Fibroblast of lung (primary cell): ENCODE measurements at places on chromosomes 5 and 9.

- DNase-seq, result peak; percentile 98
Observed at GRCh38 chr9:21576331-21577189, 94.4 kb upstream of the IFNE start.

DNA sequence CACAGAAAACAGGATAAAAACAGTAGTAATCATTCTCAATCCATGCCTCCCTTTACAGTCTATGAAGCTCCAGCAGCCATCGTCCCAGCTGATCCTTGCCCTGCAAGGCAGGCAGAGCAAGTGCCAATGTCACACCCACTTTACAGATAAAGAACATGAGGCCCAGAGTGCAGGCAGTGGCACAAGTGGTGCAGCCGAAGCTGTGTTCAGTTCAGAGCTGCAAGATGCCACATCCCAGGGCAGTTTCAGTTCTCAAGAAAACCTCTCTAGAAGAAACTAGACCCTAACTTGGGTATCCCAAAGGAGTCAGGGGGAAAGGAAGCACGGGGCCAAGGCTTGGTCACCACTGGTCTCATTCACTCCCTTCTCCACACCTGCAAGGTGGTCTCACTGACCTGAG lies 34.6 kb upstream of the CPLX2 start:
- no peak for DNase-seq

DNA sequence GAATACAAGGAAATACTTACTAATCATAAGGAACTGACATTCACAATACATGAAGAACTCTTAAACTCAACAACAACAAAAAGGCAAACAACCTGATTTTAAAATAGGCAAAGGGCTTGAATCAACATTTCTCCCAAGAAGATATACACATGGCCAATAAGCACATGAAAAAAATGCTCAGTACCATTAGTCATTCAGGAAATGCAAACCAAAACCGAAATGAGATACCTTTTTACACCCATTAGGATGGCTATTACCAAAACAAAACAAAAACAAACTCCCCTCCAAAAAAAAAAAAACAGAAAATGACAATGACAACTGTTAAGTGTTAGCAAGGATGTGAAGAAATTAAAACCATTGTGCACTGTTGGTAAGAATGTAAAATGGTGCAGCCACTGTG lies 104.1 kb upstream of the ZNF462 start:
- no peak for DNase-seq

DNA sequence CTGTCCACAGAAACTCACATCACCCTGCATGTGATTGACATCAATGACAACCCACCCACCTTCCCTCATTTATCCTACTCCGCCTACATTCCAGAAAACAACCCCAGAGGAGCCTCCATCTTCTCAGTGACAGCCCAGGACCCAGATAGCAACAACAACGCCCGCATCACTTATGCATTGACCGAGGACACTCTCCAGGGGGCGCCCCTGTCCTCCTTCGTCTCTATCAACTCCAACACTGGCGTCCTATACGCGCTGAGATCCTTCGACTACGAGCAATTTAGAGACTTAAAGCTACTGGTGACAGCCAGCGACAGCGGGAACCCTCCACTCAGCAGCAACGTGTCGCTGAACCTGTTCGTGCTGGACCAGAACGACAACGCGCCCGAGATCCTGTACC lies 1.7 kb downstream of the PCDHGA3 start:
- no peak for DNase-seq

- DNase-seq, result no peak
Observed at GRCh38 chr9:113888336-113888735, 12.2 kb downstream of the ZNF618 start.

DNA sequence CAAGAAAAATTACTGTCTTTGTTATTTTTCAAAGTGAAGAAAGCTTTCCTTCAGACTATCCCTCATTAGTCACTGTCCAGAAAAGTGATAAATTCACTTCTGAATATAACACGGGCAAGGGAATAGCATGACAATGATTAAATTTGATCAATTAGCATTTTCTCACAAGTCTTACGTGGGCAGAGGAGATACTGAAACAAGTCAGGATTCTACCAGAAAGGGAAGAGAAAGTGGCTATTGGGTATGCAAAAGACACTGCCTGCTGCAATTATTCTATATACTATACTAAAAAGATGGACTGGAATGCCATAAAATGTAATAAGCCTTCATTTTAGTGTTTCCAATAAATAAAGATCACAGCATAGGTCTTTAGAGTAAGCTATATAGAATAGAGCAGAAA lies 7.4 kb downstream of the COX7C start:
- DNase-seq, result no peak

GRCh38 chr5:181138258-181138657 lies 7.3 kb upstream of the OR2V1 start:
- no peak for DNase-seq

GRCh38 chr9:26243726-26244125 lies 565.5 kb upstream of the TUSC1 start:
- DNase-seq, result peak; percentile 58

GRCh38 chr9:120284821-120285220 lies 295.1 kb downstream of the CDK5RAP2 start:
- DNase-seq, result peak; percentile 8

GRCh38 chr5:76457674-76458485 lies 54.8 kb downstream of the IQGAP2 start:
- peak; percentile 19 for DNase-seq

DNA sequence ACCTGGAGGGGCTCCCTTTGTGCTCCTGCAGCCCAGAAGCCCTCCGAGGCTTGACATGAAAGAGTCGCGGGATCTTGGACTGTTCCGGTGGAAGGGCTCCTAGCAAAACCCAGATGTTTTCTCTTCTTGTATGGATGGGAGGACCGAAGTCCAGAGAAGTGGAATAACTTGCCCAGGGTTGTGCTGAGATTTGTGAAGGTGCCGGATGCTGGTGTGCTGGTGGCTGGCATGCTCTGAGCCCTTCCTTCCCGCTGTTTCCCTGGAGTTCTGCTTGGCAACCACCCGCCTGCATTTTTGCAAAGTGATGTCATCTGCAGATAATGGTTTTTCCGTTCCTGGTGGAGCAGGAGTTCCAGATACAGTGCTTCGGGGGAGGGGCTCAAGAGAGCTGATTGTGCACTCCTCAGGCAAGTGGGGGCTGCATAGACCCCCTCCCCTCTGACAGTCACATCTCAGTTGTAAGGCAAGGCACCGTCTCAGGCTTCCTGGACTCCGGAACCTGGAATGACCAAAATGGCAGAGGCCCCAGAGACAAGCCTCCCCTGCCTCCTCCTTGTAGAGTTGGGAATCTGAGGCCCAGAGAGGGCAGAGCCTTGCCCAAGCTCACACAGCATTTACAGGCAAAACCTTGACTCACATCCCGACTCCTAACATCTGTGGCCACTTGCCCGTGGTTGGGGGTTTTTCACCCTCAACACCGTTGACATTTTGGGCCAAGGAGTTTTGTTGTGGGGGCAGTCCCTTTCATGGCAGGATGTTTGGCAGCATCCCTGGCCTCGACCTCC lies 157.0 kb downstream of the RGS3 start:
- peak; percentile 83 for DNase-seq

- DNase-seq, result no peak
Observed at GRCh38 chr5:95424016-95424415, 32.9 kb downstream of the FAM81B start.

DNA sequence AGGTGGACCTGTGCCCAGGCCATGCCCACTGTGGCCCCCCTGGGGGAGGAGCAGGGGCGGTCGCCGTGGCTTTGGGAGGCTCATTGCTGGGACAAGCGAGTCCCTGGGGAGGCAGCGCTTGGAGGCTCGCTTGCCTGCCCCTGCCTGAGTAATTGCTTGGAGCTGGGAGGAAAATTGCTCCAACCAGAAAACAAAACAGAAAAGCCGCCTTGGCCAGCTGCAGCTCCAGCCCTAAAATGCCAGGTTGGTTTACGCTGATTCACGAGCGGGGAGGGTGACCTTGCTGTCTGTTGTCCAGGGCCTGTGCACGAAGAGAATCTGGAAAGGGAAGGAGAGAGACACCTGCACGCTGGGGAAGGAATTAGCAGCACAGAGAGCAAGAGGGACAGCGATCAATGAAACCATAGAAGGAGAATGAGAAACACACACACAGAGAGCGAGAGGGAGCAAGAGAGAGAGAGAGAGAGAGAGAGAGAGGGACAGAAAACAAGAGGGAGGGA lies 25.3 kb downstream of the NTNG2 start:
- no peak for DNase-seq

DNA sequence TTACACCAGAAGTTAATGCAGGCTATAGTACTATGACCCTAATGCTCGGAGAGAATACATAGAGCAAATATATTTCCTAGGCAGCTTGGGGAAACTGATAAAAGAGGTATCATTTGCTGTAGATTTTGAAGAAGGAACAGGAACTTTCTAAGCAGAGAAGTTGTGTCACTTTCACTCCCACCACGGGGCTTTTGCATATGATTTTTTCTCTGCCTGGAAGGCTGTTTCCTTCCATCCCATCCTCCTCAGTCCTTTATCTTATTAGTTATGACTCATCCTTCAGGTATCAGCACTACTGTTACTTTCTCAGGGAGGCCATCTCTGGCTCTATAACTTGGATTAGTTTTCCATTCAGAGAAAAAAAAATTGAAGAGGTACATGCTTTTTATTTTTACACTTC lies 2006.1 kb upstream of the WWC1 start:
- DNase-seq, result no peak

GRCh38 chr9:125655691-125656410 lies 51.2 kb downstream of the MAPKAP1 start:
- no peak for DNase-seq

DNA sequence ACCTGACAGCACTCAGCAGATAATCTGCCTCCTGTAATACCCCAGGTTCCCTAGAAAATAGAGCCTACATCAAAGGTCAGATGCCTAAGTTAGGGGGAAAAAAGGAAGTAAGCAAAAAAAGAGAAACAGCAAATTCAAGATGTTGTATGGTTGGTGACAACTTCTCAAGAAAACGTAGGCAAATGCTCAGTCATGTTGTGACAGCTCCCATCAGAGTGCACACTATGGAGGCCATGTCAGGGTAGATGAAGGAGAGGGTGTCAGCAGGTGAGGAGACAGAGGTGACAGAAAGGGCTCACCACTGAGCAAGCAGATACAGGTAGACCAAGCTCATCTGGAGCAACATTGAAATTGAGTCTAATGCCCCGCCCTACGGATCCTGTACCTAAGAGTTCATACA lies 356.8 kb upstream of the BRINP1 start:
- DNase-seq, result no peak

GRCh38 chr9:4642351-4642750 lies 19.7 kb upstream of the PLPP6 start:
- no peak for DNase-seq

DNA sequence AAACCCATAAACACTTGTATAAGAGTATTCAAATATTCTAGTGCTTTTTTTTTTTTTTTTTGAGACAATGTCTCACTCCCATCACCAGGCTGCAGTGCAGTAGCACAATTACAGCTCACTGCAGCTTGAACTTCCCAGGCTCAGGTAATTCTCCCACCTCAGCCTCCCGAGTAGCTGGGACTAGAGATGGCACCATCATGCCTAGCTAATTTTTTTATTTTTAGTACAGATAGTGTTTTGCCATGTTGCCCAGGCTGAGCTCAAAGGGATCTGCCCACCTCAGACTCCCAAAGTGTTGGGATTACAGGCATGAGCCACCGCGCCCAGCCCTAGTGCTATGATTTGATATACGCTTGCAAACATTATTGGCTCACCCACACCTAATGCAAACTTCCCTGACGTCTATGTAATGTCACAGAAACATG lies 11.8 kb downstream of the IL6ST start:
- no peak for DNase-seq

GRCh38 chr9:98255061-98255577 lies 330 bp downstream of the TBC1D2 start:
- DNase-seq, result peak; percentile 63

DNA sequence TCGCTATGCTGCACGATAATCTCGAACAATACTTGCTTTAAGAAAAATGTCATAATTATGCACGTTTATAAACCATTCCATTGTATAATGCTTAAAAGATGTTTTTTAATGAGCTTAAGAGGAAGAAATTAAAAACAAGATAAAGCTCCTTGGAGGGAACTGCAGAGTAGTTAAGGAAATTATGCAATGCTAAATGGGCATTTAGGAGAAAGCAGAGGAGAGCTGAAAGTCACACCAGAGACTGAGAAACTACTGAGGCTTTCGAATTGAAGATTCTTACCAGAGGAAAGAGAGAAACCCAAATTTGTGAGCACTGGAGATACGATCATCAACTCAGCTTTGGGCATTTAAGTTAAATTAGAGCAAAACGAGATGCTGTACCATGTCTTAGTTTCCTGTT lies 119.4 kb downstream of the CDH10 start:
- no peak for DNase-seq

- no peak for DNase-seq
Observed at GRCh38 chr5:116371431-116371830, 203.2 kb downstream of the SEMA6A start.

GRCh38 chr5:38752622-38753021 lies 93.2 kb upstream of the OSMR start:
- no peak for DNase-seq

GRCh38 chr5:156647034-156647451 lies 203.1 kb upstream of the PPP1R2B start:
- DNase-seq, result no peak

DNA sequence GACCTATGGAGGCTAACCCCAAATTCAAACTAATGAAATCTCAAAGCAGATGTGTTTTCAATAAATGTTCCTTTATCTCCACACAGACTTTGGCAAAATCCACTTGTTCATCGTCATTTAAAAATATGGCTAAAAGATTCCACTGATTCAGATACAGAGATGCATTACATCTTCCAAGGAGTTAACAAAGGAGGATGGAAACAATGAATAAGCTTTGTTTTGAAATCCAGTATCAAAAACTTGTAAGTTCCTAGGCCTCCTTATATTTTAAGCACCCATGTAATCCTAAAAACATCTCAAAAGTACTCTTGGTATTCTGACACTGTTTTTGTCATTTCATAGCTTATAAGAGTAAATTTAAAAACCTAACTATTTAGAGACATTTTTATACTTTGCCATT lies 345.6 kb upstream of the ACTBL2 start:
- no peak for DNase-seq

DNA sequence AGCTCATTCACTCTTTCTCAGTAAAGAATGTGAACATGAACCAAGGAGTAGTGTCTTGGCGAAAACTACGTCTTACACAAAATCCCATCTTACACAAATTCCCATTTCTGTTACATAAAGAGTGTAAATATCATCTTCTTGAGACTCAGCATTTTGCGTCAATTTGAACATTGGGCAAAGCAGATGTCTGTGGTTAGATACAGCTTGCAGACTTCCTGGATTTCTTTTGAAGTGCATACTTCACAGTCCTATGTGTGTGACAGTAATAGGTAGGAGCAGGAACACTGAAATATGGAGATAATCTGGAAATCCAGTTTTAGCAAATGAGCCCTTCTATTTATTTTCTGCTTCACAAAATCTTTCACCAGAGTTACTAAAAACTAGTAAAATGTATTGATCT lies 58.8 kb downstream of the C6 start:
- DNase-seq, result peak; percentile 46
